ENCODE measurements at places on chromosomes 12 and 14. TPM values are rescaled to one million over a fixed set of nuclear protein-coding genes. Genes with fewer than 3 reads are reported as not detected.

DNA sequence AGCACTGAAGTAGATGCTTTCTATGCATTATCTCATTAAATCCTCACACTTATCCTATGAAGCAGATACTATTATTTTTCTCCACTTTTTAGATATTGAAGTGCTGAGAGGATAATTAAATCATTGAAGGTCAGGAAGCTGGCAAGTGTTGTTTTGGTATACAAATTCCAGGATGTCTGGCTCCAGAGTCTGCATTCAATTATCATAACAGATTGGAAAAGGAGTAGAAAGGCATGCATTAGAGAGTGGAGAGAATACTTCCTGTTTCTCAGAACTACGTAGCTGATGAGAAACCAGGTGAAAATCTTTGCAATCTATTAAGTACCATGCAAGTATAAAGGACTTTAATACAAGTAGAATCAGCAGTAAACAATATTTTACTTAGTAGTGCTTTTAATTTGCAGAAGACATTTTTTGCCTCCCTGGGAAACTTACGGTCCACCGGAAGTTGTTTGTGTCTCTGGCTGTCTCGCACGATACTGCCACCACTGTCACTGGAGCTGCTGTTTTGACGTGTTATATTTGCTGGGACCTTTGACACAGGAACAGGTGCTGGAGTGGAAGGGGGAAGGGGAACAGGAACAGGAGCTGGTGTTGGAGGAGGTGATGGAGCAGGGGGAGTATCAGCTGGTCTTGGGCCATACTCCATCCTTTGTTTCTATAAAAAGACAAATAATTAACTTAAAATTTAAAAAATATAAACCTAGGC lies 158.0 kb downstream of the EPS8 start:
- DNase-seq = no peak

The AMN gene
- total RNA-seq = not detected

The SELPLG gene
- total RNA-seq = 0.80 TPM

The MANSC1 gene
- 14.9 TPM for total RNA-seq

- DNase-seq = no peak
Measured at GRCh38 chr12:64240781-64241180, 18.7 kb upstream of the KICS2 start.

DNA sequence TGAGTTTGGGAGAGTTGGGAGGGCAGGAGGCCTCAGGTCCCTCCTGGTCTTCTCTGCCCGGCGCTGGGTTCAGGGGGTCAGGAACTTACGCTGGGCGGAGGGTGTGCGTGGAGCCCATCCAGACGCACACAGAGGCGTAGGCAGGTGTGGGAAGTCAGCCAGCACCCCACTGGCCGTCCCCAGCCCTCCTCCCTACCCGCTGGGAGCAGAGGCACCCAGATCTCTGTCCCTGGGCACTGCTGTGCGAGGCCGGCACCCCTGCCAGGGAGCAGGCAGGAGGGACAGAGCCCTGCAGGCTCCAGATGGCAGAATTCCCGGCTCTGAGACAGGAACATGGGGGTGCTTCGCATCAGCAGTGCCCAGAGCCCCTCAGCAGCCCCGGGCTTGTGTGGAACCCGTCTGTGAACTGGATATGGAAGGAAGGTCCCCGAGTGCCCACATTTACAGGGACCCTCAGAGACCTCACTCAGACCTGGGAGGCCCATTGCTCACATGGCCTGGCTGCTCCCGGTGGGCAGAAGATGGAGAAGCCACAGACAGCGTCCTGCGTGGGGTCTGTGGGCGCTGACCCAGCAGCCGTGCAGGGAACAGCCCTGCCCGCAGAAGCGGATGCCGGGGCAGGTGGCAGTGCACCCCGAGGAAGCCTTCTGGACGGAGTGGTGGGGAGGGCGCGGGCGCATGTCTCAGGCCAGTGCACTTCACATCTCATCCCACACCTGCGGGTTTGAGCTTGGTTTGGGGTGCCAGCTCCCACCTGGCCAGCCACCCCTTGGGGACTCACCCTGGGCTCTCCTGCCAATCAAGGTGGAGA lies 59.3 kb downstream of the LRCOL1 start:
- no peak for DNase-seq

The OLR1 gene
- not detected for total RNA-seq

The NAV3 gene
- 56.6 TPM for total RNA-seq
